Activated CD8-positive, alpha-beta memory T cell treated with anti-CD3 and anti-CD28 coated beads for 1 hour (primary cell): ENCODE measurements at places on chromosomes 2 and 18.
A peak's percentile ranks its signal among the peaks of the same experiment; 100 is the strongest.

- no peak for DNase-seq
Observed at GRCh38 chr2:45892425-45892745, 240.9 kb downstream of the PRKCE start.

- DNase-seq, result no peak
Observed at GRCh38 chr2:185255566-185255965, 483.0 kb upstream of the FSIP2 start.

GRCh38 chr2:78734221-78734620 lies 291.3 kb upstream of the REG3G start:
- DNase-seq, result no peak

DNA sequence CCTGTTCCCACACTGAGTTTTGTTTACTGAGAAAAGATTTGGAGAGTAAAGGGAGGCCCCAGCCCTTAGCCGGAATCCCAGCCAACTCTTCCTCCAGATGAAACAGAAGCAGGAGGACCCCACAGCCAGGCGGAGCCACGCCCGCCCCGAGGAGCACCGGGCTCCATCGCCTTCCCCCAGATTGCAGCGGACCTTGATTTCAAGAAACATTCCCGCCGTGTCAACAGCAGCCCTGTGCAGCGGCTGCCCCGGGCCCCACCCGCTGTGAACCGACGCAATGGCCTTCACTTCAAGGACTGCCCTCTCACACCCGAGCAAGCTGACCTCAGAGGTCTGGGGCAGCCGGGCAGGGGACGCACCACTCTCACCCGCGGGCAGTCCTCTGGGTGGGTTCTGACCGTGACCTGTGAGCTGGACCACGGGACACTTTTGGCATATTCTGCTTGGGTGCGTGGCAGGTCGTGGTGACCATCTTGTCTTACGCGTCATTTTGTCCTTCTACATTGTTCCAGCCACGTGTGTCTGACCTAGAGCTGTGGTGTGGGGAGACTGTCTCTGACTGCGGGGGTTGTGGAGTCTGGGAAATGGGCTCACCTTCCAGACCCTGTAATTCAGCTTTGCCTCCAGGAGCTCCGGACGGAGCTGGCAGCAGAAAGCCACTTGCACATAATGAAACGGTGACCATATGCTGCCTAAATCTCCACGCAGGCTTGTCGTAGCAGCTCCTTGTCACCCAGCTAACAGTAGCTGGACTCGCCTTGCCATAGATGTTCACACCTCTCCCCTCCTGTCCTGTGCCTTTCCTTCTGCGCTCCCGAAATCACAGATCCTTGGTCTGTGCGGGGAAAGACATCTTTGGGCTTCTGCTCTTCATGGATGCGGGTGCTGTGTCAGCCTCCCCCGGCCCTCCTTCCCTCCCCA lies 32.0 kb upstream of the INHBB start:
- DNase-seq, result no peak

- no peak for DNase-seq
Observed at GRCh38 chr18:39359636-39360035, 1794.0 kb upstream of the CELF4 start.

GRCh38 chr2:9140645-9141044 lies 66.0 kb upstream of the ASAP2 start:
- no peak for DNase-seq

GRCh38 chr2:99659874-99660273 lies 170.1 kb upstream of the REV1 start:
- DNase-seq, result no peak

- DNase-seq, result no peak
Observed at GRCh38 chr18:37539236-37539635, 26.4 kb downstream of the CELF4 start.

DNA sequence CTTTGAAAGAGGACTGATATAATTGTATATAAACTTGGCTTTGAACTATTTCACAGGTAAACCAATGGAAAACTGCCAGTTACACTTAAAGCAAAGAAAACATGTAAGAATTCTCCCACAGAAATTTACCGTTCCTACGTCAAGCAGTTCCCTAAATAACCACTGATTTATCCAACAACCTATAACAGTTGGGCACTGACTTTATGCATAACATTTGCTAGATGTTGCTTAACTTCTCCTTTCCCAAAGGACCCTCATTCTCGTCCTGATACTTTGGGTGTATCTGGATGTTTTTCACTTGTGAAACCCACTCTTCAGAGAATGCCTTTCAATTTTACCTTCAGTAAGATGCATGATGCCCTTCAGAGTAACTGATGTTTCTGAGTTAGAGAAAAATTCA lies 43.8 kb downstream of the STAT1 start:
- no peak for DNase-seq

DNA sequence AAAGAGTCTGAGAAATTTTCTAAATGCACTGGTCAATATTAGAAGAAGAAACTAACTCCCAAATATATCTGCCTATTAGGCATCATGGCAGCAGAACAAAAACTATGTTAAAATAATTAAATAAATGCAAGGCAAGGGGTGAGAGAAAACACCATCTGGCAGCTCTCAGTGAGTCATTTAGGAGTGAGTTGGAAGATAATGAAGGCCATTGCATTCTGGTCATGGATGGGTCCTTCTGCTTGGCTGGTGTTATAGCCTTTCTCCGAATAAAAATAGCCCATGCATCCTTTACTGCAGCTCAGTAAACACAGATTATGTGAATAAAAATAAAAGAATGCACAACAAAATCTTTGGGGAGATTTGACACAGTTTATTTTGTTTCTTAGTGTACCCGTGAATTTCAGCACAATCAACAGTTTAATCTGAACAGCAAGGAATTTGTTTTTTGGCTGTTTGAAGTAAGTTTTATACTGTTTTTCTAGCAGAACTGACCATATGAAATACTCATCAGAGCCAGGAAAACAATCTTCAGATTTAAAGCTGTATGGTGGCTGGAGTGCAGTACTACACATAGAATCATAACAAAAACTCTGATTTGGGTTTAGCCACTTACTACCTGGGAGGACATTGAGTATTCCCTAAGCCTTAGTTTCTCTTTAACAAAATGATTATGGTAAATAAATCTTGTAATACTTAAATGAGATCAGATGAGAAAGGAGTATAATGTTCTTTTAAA lies 225.1 kb upstream of the ITGA4 start:
- DNase-seq, result no peak

DNA sequence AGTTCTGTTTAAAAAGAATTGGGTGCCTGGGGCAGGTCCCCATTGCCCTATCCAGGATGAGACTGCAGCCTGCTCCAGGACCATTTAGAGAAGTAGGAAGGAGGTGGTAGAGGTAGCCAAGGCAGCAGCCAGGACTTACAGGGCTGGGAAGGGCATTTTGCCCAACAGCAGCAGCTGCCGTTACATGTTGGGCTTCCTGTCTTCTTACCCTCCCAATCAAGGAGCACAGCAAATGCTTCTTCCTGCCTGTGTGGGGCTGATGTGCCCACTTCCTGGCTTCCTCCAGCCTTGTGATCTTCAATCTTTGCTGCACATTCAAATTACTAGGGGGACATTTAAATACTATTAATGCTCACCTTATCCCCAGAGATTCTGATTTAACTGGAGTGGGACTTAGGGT lies 112.0 kb downstream of the QPCT start:
- no peak for DNase-seq

DNA sequence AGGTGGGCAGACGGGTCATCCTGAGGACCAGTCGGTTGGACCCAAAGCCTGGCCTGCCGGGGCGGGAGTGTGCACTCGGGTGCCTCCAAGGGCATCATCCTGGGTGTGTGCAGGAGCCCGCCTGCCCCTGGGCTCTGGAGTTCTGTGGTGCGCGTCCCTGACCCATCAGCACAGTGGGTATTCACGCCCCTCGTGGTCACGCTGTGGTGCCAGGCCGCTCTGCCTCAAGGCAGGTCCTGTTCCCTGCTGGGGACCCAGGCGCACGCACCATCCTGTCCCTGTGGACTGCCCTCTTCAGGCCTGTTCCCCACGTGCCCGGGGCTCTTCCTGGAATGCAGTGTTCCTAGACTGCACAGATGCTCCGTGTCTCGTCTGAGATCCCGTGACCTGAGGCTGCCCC lies 14.3 kb upstream of the D2HGDH start:
- no peak for DNase-seq

DNA sequence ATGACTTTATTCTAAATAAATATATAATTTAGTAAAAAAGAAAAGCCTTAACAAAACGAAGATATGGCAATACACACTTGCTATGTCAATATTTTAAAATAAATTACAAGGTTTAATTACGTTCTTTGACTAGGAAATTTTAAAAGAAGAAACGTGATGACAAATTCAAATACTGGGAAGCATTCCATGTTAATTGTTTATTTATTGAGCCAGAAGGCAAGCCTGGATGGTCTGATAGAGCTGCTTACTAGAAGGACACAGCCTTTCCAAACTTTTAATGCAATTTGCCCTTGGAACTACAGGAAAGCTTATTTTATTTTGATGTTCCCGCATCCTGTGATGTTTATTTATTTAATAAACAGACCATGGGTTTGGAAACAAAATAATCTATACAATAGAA lies 33.4 kb upstream of the DSEL start:
- DNase-seq, result no peak

DNA sequence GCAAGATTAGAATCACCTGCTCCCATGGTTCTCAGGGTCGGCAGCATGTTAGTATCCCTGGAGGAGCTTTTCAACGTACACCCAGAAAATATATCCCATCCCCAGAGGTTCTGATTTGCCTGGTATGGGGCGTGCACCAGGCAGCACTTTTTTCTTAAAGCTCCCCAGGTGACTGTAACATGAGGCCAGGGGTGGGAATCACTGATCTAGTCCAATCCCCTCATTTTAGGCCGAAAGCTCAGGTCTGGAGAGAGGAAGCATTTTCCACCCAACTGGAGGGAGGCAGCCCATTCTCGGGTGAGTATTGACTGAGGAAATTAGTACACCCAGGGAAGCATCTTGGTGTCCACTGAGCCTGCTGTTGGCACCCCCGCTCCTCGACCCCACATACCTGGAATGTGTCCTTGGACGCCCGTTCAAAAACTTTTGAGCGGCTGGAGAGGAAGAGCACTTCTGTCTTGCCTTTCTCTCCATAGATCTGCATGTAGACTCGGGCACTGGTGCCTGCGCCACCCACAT lies 94.3 kb downstream of the LOXHD1 start:
- no peak for DNase-seq

GRCh38 chr2:217114117-217114516 lies 254.3 kb upstream of the TNP1 start:
- DNase-seq, result no peak

- DNase-seq, result no peak
Observed at GRCh38 chr2:68039317-68039716, 23.5 kb downstream of the C1D start.

- no peak for DNase-seq
Observed at GRCh38 chr18:67509741-67510391, 6.7 kb downstream of the DSEL start.

GRCh38 chr2:97703741-97704140 lies 9.6 kb upstream of the ZAP70 start:
- DNase-seq, result no peak

- no peak for DNase-seq
Observed at GRCh38 chr18:42113529-42114191, 158.6 kb downstream of the PIK3C3 start.

- no peak for DNase-seq
Observed at GRCh38 chr2:200695601-200696000, 109.8 kb downstream of the AOX1 start.

GRCh38 chr2:120238728-120239487 lies 13.7 kb upstream of the RALB start:
- DNase-seq, result no peak

GRCh38 chr2:85215448-85216401 lies 82.5 kb downstream of the TCF7L1 start:
- no peak for DNase-seq

GRCh38 chr2:42086500-42086953 lies 38.7 kb downstream of the PKDCC start:
- no peak for DNase-seq

GRCh38 chr2:44244135-44244871 lies 31.0 kb upstream of the SLC3A1 start:
- DNase-seq, result peak; percentile 19

DNA sequence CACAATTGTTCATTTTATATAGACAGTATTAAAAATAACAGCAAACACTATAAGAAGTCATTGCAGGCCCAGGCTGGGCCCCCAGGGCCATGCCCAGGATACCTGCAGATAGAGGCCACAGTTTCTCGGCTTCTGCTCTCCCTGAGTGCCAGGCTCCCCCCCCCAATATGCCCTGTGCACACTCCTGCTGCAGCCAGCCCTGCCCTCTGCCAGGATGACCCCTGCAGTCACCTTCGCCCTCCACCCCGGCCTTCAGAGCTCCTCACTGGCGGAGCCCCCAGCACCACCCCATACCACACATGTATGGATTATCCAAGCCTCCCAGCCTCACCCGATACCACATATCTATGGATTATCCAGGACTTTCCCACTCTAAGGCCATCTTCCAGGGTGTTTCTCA lies 104.5 kb downstream of the TPO start:
- DNase-seq, result no peak

DNA sequence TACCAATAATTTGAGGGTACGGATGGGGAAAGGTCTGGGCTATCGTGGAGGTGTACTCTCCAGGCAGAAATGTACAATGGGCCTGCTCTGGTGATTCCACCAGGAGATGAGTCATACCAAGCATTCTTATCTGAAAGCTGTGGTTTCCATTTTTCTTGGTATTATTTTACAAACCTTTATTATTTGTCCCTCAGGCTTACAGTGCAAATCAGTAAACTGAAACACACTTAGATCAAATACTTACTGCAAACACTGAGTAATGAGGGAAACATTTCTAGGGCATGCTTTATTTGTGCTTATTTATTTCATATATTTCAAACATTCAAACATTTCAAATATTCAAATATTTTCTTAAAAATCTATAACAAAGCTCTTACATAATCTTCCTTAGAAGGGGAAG lies 319.8 kb downstream of the RND3 start:
- DNase-seq, result no peak
